Astrocyte of the spinal cord (primary cell): ENCODE measurements at places on chromosomes 6 and 20.

DNA sequence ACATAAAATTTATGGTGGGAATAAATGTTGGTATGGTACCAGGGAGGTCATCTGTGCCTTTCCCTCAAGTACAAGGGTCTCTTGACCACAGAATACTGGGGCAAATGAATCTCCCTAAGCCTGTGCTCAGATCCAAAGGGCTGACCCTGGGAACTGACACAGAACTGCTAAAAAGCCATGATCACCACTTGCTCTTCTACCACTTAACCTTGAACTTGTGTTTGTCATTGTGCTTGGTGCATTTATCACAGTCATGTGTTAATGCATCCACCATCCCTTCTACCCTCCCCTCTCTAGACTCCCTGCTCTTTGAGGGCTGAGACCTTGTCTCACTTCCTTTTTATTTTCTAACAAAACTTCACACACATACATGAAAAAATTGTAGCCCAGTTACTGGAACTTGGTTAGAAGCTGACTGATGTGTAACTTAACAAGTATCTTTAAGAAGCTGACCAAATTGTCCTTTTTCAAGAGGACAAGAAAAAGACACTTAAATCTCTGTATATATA is 46.1 kb upstream of the PBOV1 start:
- no peak for DNase-seq

DNA sequence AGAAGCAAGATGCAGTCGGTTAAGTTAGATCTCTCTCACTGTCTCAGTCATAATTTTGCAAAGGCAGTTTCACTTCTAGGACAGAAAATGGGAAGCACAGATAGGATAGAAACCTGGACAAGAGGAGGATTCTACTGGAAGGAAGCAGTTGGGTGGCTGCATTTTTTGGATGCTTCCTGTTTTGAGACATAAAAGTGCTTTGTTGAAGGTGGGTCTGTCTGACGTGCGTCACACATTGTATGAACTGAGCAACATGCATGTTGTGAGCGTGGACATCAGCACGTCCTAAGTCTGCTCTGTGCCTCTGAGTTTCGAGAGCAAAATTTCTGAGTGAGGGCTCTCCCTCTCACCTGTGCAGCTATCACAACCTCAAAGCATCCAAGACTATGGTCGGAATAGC is 68.7 kb upstream of the SNX9 start:
- DNase-seq: no peak

- no peak for DNase-seq
Observed at GRCh38 chr6:8181160-8181881, 79.0 kb upstream of the EEF1E1 start.

- DNase-seq: no peak
Observed at GRCh38 chr6:84871925-84872324, 107.5 kb upstream of the TBX18 start.

DNA sequence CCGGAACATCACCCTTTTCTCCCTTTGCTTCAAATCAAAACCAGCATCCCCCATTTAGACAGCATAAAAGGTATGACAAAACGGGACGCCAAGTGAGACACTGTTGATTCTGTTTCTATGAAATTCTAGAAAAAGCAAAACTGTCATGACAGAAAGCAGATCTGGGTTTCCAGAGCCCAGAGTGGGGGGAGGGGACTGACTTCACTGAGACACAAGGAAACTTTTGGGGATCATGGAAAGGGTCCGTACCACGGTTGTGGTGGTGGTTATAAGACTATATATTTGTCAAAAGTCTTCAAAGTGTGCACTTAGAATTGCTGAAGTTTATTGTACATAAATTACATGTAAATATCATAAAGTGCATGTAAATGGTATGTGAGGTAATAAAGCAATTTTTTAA is 82.6 kb downstream of the SLC22A3 start:
- no peak for DNase-seq

GRCh38 chr20:1375515-1375914 is 17.3 kb downstream of the FKBP1A start:
- DNase-seq: peak; percentile 60

DNA sequence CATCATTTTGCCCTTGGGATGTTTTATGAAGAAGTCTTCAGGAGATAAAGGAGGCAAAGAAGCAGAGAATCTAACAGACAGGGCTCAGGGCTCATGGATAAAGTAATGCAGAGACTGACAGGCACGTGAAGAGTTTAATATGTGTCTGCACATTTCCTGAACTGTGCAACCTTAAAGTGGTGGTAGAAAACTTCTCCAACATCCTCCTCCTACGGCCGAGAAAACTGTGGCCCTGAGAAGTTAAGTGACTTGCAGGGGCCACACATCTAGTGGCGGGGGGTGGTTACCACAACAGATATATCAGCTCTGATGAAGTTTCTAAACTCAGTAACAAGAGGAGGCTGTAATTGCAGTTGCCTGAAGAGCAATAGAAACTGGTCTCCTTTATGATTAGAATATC is 61.0 kb downstream of the SOBP start:
- DNase-seq: no peak

DNA sequence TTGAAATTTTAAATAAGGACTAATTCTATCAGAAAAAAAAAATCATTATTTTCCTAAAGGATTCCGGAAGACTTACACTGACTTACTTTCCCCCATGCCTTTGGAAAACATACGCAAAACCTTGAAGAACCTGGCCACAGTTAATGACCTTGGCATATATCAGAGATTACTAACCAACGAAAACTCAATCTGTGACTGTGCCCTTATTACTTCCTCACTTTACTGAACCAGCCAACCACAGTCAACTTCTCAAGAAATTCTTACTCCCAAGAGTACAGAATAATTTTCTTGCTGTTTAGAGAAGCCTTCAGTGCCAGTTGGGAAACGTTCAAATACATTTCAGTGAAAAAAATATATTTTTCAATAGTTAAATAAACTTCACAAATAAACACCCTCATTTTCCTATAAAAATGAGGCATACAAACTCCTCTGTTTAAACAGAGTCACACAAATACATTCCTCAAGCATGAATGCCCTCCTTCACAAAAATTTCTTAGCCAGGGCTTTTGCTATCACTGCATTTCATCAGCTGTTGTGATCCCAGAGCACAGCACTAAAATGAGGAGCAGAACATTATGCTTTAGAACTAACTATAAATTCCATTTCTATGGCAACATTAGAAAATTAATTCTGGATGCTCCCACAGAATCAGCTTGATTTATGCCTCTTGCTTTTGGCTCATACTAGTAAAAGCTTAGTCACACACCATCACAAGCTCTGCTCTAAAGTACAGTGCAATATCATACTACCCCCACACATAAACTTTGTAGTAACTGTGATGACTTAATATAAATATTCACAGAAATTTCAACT is 117.6 kb downstream of the DST start:
- DNase-seq: peak; percentile 88

DNA sequence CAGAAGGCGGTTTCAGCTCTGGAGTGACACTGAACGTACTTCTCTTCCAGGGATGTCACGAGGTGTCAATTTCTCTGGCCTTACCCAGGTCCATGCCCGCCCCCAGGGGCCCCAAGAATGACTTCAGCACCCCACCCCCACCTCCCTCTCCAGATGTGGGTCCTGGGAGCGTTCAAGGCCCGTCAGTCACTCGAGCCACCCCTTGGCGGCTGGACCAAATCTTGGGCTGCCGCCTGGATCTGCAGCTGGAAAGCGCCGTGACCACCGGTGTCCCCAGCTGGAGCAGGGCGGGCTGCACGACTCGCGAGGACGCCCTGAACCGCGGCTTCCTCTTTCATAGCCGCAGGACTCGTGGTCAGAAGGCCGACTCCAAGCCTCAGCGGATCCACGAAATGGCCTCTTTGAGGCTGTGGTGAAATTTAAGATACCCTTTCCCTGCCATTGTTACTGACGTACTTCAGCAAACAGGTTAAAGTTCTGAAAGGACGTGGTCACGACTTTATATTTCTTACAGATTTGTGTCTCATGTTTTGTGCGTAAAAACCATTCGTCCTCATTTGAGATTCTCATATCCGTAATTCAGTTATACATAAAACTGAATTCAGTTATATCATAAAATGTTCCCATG is 29.3 kb downstream of the TRIM38 start:
- DNase-seq: peak; percentile 79

DNA sequence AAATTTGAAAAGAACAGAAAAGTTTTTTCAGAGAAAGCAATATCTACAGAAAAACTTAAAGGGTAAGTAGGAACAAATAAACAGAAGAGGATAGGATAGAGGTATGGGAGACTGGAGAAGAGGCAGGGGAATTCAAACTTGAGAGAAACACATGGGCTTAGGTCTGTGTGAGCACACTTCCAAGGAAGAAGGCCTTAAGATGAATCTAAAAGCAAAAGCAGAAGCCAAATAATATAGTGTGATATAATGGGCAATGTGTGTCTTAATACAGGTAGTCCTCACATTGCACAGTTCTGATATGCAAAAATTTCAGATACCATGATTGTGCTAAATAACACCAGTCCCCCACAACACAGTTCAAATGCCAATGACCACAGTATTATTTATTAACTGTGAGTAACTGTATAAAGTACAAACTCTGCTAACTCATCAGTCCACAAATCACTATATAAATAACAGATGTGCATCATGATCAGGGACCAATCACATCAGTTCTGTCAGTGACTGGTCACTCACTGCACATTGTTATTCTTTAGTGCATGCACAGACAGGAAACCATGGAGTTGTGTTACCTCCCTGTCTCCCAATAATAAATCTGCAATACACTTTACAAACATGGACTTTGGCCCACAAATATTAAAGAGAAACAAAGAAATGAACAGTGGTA is 18.6 kb downstream of the SNX14 start:
- DNase-seq: peak; percentile 67

DNA sequence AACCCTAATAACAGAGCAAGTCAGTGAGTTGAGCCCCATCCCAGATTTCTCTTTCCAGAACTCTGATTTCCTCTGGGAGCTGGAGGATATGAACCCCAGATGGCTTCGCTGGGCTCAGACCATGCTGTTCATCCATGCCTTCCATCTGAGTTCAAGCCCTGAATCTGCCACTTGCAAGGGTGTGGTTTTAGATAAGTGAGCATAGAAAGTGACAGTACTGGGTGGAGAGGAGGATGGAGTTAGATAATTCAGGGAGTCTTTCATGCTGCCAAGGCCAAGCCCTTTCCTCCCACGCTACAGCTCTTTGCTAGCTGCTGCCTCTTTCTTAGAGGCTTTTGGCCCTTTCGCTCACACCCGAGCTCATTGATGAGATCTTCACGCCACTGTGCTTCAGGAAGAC is 57.2 kb upstream of the MAFB start:
- DNase-seq: no peak

DNA sequence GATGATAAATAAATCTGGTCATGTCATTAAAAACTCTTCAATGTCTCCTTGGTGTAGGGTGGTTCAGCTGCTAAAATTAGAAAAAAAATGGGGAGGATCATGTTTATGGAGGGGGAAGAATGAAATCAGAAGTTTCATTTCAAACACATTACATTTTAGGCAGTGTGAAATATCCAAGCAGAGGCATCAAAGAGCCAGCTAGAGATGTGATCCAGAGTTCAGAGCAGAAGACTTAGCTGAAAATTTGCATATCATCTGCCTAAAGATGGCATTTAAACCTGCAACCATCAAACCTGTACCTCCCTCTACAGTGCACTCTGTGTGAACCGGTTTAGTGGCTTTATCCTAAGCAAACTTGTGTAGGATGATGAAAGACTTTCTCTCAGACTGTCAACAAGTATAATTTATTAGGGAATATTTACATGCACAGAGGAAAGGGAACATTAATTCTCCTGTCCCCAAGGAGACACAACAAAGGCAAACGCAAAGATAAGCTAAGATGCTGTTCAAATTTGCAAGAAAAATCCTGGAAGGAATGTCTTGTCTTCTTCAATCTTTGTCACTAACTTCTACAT is 84.8 kb upstream of the PLEKHG1 start:
- no peak for DNase-seq

- DNase-seq: no peak
Observed at GRCh38 chr6:63403725-63404124, 83.9 kb upstream of the LGSN start.

DNA sequence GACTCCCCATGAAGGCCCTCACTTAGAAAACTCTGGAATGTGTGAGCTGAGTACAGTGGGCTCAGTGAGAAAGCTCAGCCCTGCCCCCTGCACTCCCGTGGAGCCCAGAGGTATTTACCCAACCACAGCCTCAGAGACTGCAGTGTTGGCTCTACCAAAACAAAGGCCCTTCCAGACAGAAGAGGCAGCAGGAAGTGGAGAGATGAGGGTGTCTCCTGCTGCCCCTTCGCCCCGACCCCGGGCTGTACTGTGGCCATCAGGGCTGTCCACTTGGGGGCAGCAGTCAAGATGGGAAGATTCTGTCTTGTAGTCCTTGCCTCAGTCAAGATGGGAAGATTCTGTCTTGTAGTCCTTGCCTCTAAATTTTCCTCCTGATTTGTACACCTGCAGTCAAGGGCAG is 341.3 kb downstream of the TAF4 start:
- DNase-seq: peak; percentile 15

- no peak for DNase-seq
Observed at GRCh38 chr6:49464691-49465090, 1.5 kb downstream of the CENPQ start.

DNA sequence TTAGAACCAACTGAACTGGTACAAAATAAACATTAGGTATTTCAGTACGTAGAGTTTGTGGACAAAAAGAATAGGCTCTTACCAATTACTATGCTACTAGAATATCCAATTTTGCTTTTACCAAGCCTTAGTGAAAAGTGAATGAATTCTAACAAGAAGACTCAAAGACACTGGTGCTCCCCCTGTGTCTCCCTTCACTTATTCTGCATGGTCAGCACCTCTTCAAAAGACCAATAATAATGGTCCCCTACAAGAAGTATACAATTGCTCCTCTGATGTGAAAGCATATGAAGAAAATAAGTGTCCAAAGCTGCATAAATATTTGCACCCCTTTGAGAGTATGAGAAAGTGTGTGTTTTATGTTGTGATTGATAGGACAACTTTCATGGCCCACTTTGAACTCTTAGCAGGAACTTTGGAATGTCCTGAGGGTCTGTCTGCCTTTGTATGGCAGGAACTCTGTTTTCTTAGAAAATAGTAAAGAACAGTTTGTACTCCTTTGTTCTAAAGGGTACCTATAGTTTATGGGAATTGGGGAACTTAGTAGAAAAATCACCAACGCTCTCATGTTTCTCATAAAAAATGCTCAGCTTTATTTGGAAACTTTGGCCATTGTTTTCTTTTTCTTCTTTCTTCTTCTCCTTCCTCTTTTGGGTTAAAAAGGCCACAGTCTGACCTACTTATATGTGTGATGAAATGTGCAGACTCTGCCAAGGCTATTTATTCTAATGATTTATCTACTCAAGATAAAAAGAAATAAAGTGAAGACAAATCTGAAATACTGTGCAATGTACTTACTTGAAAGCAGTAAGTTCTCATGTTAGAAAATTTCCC is 352.4 kb downstream of the LAMA2 start:
- DNase-seq: peak; percentile 63

DNA sequence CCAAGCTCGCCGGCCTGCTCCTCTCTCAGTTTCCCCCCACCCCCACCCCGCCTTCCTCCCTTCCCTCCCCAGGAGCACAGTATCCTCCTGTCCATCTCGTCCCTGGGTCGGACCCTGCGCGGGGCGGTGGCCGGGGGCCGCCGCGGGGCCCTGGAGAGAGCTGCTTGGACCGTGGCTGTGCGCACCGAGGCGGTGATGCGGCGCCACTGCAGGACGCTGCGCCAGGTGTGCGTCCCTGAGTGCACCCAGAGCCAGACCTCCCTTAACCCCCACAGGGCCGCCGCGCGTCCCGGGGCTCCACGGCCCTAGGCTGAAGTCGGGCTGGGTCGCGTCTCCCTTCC is 2.2 kb downstream of the C20orf204 start:
- DNase-seq: no peak
